ENCODE measurements at places on chromosomes 1 and 21.
A peak's percentile ranks its signal among the peaks of the same experiment; 100 is the strongest.

- DNase-seq: no peak
Observed at GRCh38 chr1:115314092-115314491, 24.0 kb downstream of the NGF start.

- DNase-seq: no peak
Observed at GRCh38 chr1:246216906-246217305, 290.2 kb downstream of the SMYD3 start.

DNA sequence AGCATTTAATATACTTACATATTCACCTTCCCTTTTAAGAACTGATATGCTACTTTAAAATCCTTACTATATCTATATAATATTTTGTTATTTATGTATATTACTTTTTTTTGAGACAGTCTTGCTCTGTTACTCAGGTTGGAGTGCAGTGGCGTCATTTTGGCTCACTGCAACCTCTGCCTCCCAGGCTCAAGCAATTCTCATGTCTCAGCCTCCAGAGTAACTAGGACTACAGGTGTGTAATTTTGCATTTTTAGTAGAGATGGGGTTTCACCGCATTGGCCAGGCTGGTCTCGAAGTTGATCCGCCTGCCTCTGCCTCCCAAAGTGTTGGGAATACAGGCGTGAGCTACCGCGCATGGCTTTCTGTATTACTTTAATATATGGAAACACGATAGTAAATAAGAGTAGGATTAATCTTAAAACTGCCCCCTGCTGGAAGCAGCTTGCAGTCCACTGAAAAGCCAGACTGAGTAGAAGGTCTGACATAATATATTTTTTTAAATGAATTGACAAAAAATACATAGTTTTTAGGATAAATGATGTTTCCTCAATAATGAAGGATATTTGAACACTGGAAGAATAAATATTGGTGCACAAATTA, 24.4 kb downstream of the RCAN3 start:
- DNase-seq: peak; percentile 19

- DNase-seq: peak; percentile 41
Observed at GRCh38 chr1:46691997-46692790, 20.5 kb downstream of the TEX38 start.

DNA sequence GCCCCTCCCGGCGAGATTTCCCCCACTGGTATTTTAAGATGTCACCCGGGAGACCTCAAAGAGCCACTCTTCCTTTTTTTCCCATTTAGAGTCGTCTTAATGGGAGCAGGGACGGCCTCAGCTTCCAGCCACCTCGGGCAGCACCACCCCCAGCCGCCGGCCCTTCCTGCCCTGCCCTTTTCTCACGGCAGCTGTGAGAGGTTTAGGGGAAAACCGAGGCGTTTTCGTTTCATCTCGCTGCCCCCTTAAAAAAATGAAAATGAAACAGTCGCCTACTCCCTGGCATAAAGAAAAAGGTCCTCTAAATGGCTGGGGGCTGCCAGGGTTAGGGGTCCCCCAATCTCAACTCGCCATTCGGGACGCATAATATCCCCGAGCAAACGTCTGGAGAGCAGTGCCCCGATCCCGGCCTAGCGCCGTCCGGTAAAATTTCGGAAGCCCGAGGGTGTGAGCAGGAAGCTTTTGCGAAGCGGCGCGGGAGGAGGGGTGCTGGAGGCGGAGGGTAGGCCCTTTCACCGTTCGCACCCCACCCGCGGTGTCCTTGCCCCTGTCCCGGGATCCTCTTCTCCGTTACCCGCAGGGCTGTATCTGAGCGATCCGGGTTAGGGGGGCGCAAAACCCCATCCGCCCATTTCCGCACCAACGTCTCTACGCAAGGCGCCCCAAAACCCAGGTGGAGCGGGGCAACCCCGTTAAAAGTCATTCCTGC, 1.2 kb downstream of the RUNX3 start:
- DNase-seq: no peak

DNA sequence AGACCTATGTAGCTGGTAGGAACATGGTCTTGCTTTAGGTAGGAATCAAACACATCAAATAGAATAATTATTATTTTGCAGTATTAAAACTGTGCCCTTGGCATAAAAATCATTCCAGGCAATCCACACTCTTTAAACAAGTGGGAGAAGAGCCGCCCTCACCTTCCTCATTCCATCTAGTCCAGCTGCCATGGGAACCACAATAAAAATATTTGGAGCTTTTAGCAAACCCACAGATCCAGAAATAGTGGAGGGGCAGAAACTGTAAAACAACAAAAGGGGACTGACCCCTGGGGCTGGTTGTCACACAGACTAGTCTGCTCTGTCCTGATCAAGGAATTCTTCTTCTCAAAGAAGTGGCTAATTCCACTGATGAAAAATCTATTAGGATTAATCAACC, 61.6 kb downstream of the PTPRC start:
- peak; percentile 21 for DNase-seq

DNA sequence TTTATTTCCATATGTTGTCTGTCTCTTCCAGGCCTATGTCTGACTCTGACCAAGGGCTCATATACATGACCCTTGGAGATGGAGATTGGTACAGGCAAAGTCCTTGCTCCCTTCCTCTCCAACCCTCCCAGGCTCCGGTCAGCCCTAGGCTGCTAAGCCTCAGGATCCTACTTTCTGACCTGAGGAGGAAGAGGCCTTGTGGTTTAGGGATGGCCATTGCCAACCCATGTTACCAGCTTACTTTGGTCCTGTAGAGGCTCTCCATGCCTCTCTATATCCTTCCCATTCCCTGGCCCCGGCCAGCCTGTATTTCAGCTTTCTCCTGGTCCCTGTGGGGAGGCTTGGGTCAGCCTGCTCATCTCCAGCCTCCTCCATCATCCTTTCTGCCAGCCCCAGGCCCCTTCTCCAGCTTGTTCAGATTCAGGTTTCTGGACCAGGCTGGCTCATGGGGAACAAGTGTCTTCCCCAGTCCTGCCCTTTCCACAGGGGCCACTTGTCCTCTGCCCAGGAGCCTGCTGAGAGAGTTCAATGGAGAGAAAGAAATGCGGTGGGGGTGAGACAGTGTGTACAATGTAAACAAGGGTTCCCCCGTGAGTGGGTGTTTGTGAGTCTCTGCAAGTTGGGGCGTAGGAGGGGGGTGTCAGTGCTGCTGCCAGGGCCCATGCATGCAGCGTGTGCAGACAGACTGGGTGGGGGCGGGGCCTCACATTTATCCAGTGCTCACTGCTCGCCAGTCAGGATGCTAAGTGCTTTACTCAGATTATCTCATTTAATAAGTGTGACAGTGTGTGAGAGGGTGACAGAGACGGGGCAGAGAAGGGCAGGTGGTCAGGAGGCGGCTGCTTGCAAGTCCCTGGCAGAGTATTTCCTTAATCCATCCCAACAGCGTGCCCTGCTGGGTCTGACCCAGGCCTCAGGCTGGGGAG, 31.3 kb upstream of the FOXO6 start:
- no peak for DNase-seq

DNA sequence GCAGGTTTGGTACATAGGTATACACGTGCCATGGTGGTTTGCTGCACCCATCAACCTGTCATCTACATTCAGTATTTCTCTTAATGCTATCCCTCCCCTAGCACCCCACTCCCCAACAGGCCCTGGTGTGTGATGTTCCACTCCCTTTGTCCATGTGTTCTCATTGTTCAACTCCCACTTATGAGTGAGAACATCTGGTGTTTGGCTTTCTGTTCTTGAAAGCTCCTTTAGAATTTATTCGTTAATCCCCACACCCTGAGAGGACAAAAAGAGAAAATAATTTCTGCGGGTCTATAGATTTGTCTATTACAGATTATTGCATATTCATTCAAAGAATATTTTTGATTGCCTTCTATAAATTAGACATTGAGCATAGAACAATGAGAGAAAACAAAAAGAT, 455.5 kb downstream of the PLPP3 start:
- DNase-seq: no peak

GRCh38 chr1:18776777-18777176, 82.7 kb downstream of the TAS1R2 start:
- DNase-seq: no peak

GRCh38 chr1:63152572-63152971, 169.8 kb upstream of the FOXD3 start:
- no peak for DNase-seq

DNA sequence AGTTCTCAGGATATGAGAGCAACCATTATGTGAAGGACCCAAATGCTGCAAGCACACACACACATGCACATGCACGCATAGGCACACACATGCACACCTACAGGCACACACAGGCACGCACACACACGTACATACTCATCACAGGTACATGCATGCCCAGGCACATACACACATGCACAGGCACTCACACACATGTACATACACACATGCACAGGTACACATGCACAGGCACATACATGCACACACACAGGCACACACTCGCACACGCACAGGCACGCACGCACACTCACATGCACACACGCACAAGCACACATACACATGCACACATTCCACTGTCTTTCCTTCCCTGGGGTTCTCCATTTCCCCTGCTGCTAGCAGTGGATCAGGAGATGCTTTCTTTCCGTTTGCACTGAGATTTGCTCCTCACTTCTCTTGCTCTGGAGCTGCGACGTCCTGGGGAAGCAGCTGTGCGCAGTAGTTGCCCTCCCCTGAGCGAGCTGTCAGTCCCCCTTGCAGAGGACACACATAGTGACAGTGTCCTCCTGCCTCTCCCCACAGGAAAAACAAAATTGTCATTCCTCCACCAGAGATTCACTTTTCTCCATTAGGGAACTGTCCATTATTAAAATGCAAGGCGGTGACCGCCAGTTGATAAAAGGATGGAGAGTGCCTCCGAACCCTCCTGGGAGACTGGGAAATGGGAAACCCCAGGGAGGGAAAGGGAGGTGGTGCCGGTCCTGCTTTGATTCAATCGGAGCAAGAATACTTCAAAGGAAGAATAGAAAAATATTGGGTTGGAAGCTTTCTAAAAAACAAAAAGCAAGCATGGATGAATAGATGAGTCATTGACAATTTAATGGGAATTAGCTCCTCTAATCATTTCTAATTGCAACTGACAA, 69.5 kb downstream of the WDR4 start:
- DNase-seq: no peak

DNA sequence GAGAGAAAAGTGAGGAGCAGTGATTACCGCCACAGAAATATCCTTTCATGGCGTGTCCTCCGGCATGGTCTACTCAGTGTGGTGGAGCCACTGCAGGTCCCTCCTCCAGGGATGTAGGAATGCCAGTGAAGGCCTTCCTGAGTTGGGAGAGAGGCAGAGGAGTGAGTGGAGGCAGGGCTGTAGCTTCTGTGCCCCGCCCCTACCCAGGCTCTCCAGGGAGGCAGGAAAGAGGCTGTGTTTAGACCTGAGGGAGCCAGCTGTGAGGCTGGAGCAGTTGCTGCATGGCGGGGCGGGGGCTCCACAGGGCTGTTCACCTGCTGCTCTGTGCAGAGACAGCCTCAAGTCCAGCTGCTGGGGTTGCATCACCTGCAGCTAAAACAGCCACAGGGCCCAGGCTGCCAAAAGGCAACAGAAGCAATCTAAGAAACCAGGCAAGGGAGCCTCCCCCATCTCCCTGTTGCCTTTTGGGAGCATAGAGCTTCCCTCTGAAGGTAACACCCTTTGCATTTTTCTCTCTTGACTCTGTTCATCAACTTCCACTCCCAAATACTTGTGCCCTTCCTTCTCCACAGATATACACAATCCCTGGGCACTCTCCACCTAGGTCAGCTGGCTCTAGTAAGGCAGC, 801 bp upstream of the ANXA9 start:
- no peak for DNase-seq

DNA sequence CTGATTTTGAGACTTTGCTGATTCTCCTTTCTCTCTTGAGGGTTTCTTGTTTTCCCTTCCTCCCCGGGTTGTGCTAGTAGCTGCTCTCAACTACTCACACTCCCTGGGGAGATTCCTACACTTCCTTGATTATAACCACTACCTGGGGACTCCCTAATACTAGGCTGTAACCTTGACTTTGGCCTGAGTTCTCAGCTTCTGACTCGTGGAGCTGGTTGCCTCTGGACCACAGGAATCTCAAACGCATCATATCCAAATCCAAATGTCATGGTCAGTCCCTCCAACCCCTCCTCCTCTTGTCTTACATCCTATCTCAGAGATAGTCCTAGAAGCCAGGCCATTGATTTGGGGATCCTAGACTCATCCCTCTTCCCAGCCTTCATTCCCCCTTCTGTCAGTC, 12.0 kb downstream of the MOV10 start:
- peak; percentile 42 for DNase-seq

DNA sequence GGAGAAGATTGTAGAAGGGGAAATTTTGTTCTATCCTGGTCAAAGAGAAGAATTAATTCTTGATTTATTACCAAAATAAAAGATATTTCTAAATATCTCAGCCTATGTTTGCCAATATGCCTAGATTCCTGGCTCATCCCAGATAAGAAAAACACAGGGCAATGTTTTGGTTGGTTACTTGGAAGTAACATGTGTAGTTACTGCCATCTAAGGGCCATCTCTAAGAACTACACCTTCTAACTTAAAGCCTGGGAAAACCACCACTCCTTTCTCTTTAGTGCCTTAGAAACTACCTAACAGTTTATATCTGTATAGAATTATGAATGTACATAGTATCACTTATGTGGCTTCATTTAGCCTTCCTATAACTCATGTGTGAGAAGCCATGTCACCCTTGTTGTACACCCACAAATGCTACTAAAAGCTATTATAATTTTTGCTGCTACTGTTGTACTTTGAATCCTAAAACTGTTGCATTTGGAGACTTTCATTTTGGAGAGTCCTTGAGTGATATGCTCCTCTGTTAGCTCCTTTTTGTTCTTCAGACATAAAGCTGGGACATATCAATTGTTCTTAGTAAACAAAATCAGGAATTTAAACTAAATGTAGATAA, 4.5 kb downstream of the AIM2 start:
- peak; percentile 68 for DNase-seq

DNA sequence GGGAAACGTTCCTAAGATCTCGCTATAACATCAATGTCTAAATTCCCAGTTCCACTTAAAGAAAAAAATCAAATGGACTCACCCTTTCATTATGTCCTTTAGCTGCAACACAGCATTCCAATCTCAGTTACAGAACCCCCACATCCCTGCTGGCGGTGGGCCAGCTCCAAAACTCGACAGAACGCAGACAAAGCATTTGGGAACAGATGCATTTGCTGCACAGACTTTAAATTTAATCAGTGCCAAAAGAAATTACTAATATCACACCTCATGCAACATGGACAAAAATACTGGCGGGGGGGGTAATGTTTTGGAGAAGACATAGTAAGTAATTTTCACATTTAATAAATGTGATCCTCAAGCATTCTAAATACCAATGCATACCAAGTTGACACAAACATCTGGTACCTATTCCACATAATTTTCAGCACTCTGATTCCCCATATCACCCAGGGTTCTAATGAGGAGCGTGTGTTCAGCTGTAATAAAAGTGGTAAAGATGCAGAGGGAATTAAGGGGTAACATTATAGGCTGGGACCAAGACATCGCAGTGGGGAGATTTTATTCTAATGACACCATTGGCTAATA, 79.7 kb downstream of the TGFBR3 start:
- peak; percentile 78 for DNase-seq

GRCh38 chr1:116345843-116346242, 27.2 kb upstream of the ATP1A1 start:
- DNase-seq: no peak

All from fibroblast of skin of scalp (primary cell).